NCI-H774 (cell line): ENCODE measurements at places on chromosomes 5 and 9.

DNA sequence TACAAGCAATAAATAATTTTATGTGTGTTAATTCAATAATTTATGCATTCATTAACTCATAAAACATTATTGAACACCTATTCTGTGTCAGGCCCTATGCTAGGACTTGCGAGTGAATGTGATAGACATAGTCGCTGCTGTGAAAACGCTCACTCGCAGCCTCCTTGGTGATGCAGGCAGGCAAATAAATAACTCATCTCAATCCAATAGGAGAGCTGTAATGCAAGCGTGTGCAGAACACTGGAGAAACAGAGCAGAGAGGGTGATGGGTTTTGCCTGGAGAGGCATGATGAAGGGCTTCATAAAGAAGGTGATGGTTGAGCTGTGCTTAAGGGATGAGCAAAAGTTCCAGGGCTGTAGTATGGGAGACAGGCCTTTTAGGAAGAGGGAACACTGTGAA, 111.3 kb upstream of the ZNF462 start:
- DNase-seq: no peak

DNA sequence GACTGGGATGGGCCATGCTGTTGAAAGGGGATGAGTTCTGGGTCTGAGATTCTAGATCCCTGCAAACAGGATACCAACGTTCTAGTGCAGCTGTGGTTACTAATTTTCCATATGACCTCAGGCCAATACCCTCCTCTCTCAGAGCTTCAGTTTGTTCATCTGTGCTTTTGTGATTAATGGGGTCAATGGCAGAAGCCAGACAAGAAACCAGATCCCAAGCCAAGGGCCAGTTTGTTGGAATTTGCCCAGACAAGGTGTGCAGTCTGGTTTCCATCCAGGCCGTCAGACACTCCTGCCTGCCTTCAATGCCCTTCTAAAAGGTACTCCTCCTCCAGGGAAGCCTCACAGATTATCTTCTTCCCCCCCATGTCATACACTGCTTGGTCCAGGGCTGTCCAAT, 11.4 kb downstream of the MYORG start:
- DNase-seq: no peak

- DNase-seq: no peak
Observed at GRCh38 chr5:31663519-31663918, 24.6 kb downstream of the PDZD2 start.

DNA sequence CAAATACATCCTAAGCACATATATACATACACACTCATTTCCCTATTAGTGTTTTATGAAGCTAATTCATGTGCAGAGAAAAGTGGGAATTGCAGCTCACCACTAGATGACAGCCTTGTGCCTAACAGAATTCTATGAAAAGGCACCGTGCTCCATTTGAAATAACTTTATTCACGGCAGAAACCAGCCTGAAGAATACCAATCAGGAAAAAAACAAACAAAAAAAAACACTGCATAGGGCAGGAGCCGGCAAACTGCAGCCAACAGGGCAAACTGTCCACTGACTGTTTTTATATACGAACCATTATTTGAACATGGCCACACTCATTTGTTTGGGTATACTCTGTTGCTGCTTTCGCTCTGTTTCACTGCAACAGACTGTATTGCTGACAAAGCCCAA, 33.6 kb downstream of the ERMP1 start:
- DNase-seq: peak; percentile 16

DNA sequence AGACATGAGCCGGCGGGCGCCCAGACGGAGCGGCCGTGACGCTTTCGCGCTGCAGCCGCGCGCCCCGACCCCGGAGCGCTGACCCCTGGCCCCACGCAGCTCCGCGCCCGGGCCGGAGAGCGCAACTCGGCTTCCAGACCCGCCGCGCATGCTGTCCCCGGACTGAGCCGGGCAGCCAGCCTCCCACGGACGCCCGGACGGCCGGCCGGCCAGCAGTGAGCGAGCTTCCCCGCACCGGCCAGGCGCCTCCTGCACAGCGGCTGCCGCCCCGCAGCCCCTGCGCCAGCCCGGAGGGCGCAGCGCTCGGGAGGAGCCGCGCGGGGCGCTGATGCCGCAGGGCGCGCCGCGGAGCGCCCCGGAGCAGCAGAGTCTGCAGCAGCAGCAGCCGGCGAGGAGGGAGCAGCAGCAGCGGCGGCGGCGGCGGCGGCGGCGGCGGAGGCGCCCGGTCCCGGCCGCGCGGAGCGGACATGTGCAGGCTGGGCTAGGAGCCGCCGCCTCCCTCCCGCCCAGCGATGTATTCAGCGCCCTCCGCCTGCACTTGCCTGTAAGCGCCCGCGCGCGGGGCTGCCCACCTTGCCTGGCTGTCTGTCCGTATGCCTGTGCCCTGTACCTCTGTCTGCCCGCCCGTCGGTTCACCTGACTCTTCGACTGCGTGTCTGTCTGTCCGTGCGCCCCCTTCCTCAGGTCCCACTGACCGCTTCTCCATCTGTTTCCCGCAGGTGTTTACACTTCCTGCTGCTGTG, 412 bp downstream of the FGF18 start:
- no peak for DNase-seq

DNA sequence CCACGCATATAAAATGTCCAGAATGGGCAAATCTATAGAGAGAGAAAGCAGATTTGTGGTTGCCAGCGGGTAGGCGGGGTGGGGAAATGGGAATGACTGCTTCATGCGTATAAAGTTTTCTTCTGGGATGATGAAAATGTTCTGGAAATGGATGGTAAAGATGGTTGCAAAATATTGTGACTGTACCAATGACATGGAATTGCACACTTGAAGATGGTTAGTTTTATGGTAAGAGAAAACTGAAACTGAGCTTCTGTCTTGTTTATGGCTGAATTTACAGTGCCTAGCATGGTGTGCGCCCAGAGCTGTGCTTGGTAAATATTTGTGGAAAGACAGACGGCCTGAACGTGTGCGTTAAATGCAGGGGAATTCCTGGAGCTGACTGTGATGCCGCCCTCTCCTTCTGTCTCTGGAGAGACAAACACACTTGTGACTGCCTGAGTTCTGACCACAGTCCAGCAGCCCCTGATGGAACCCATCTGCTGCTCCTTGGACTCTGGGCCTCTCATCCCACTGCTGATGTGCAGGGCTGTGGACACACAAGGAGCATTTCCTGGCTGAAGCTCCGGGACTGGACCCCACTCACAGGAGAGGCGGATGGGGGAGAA, 8.6 kb upstream of the PTGES start:
- DNase-seq: no peak

- peak; percentile 47 for DNase-seq
Observed at GRCh38 chr9:83451308-83451707, 86.9 kb downstream of the FRMD3 start.
